Left cardiac atrium (tissue), 4 donors: ENCODE measurements at places on chromosomes 1 and 21. TPM values are rescaled to one million over a fixed set of nuclear protein-coding genes. Genes with fewer than 3 reads are reported as not detected.

MIXL1 gene
- not detected for total RNA-seq

GRCh38 chr1:45543581-45544417, 6.8 kb upstream of the AKR1A1 start:
- peak; percentile 62 for DNase-seq

OR2M3 gene
- total RNA-seq = not detected

SYNC gene
- total RNA-seq = 15.8 TPM

DNA sequence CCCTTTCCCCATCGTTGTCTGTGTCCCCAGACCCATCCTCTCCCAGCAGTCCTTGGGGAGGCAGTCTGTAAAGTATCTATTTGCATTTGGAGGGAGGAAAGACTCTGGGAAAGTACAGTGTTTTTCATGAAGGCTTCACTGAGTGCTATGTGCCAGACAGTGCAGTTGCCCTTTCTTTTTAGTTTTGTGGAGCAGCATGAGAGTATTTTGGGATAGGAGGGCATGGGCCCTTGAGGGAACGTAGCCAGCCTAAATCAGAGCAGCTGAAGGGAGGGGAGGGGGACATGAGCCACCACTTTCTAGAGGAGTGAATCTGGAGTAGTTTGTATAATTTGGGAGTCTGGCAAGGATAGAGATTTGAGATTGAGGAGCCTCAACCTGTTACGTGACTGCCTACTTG, 404.0 kb upstream of the KAZN start:
- no peak for DNase-seq

NPHS2 gene
- total RNA-seq = not detected

COL11A1 gene
- not detected for total RNA-seq

DNA sequence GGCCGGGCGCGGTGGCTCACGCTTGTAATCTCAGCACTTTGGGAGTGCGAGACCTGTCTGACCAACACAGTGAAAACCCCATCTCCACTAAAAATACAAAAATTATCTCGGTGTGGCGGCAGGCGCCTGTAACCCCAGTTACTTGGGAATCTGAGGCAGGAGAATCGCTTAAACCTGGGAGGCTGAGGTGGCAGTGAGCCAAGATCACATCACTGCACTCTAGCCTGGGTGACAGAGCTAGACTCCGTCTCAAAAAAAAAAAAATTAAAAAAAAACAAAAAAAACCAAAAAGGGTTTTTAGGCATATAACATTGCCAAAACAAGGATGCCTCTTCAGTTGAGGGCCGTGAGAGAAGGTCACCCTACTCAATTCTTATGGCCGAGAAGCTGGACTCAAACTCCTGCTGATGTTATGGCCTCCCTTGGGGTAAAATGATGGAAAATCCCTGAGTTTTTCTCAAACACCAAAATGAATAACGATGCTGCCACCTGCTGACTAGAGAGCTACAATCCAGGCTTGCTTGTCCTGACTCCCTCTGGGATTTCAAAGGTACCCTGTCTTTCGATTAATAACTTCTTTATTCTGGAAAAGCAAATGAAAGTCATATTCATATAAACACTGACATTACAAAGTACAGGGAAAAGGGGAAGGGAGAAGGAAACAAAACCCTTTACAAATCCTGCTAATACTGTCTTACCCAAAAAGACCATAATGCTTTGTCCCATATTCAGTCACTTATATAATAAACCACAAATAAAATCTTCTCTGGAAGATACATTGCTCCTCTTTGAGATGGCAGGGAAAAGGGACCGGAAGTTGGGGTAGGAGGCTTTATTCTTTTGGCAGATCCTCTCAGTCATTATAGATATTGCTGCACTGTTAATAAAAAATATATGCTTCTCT, 10.7 kb downstream of the RAB42 start:
- peak; percentile 58 for DNase-seq

- peak; percentile 24 for DNase-seq
Observed at GRCh38 chr1:62621907-62622306, 24.6 kb downstream of the ANGPTL3 start.

- DNase-seq = no peak
Observed at GRCh38 chr1:72007312-72007711, 275.0 kb downstream of the NEGR1 start.

GRCh38 chr1:162937716-162938395, 76.9 kb upstream of the CCDC190 start:
- DNase-seq = no peak

UMODL1 gene
- total RNA-seq = not detected

NPL gene
- 6.7 TPM for total RNA-seq

GRCh38 chr1:202632241-202632640, 78.0 kb downstream of the SYT2 start:
- DNase-seq = no peak

DNA sequence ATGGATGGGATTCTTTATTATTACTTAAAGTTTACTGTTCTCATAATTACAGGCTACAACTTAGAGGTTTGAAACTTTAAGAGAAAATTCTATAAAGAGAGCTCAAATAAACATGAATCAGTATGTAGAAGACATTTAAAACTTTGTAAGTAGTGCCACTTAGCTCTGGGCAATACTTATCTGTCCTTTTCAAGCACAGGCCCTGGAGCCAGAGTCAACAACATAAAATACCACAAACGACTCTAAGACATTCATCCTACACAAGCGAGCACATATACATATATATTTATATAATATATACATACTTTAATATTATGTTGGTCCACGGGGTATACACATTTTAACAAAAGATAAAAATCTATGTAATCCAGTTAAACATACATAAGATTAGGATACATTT, 24.1 kb upstream of the TTC39A start:
- DNase-seq = no peak

AGRN gene
- 25.7 TPM for total RNA-seq

- peak; percentile 79 for DNase-seq
Observed at GRCh38 chr21:29342363-29342957, 43.7 kb downstream of the BACH1 start.

GRCh38 chr1:154703170-154703569, 95.2 kb upstream of the ADAR start:
- no peak for DNase-seq
